Neural progenitor cell (in vitro differentiated cells): ENCODE measurements at places on chromosomes 4 and X. TPM values are rescaled to one million over a fixed set of nuclear protein-coding genes. Genes with fewer than 3 reads are reported as not detected.

GRCh38 chr4:87555773-87556619 lies 26.8 kb upstream of the SPARCL1 start:
- H3K27me3 ChIP-seq: no peaks in the 10 kb centered on the region
- H3K36me3 ChIP-seq: no peaks in the 10 kb centered on the region
- no peak overlapping the region for H3K27ac ChIP-seq
- DNase-seq: no peak
- peaks cover 6% of the 10 kb centered on the region for H3K4me1 ChIP-seq
- no peak overlapping the region for H3K4me3 ChIP-seq

DNA sequence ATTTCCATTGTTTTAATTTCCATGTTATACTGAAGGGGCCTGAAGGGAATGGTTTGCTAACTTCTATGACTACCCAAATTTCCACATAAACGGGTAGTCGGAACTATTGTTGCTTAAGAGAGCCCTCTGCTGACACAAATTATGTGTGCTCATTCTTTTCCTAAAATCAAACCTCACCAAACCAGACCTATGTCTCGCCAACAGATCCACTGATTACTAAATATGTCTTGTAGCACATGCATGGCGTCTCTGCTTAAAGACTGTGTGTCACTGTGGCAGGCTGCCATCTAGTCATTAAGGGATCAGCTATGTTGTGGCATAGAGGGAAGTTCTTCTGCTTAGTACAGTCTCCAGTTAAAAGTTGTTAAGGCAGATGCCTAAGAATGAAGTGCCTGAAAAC lies 25.1 kb downstream of the PIR start:
- H3K27ac ChIP-seq: no peak overlapping the region
- no peak overlapping the region for H3K4me3 ChIP-seq
- DNase-seq: peak; percentile 50
- H3K36me3 ChIP-seq: no peaks in the 10 kb centered on the region
- H3K4me1 ChIP-seq: peaks cover 4% of the 10 kb centered on the region
- no peaks in the 10 kb centered on the region for H3K27me3 ChIP-seq

GRCh38 chr4:173151496-173151895 lies 17.1 kb upstream of the GALNT7 start:
- H3K36me3 ChIP-seq: no peaks in the 10 kb centered on the region
- H3K4me1 ChIP-seq: no peaks in the 10 kb centered on the region
- no peak overlapping the region for H3K4me3 ChIP-seq

GRCh38 chr4:10003666-10004065 lies 17.6 kb downstream of the SLC2A9 start:
- DNase-seq: no peak
- no peak overlapping the region for H3K27ac ChIP-seq
- no peak overlapping the region for H3K4me3 ChIP-seq
- H3K36me3 ChIP-seq: no peaks in the 10 kb centered on the region
- no peaks in the 10 kb centered on the region for H3K4me1 ChIP-seq

DNA sequence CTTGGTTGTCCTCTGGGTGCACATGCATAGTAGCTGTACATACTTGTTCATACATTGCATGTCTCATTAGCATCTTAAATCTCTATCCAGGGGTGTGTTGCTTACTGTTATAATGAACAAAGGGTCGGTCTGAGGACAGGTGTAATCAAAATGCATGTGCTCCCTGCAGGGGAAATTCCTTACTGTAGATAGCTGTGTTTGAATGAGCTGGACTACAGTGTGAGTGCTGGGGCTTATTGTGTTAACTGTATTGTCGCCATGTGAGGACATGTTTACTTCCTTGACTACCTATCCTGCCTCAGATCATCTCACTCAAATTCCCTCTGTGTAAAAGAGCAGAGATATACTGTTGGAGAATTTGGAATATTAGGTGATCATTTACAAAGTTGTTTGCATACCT lies 98.7 kb downstream of the KLHL34 start:
- no peaks in the 10 kb centered on the region for H3K36me3 ChIP-seq
- H3K27ac ChIP-seq: no peak overlapping the region
- H3K4me3 ChIP-seq: no peak overlapping the region
- no peak for DNase-seq

GRCh38 chr4:110639207-110640090 lies 16.6 kb upstream of the PITX2 start:
- H3K27ac ChIP-seq: no peak overlapping the region
- H3K27me3 ChIP-seq: peaks cover 97% of the 10 kb centered on the region
- no peaks in the 10 kb centered on the region for H3K36me3 ChIP-seq
- DNase-seq: peak; percentile 83

- no peak for DNase-seq
- H3K27me3 ChIP-seq: no peaks in the 10 kb centered on the region
- peak overlapping the region; percentile 72 for H3K27ac ChIP-seq
- peaks cover 11% of the 10 kb centered on the region for H3K36me3 ChIP-seq
These were observed 72.0 kb upstream of the MTNR1A start for GRCh38 chr4:186627226-186627865.

DNA sequence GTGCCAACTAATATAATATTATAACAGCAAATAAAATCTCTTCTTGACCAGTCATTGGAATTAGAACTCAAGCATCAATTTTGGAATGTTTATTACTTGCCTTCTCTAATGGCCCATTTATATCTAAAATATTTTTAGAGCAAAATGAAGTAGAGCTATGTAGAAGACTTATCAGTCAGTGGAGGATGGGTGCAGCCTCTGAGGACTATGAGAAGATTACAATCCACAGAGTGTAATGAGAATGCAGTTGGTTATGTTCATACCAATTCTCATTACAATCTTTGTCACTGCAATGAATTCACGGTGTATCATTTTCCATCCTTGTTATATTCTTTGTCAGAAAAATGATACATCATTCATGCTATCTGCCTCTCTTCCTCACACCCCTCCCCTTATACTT lies 878.1 kb downstream of the CENPC start:
- H3K4me1 ChIP-seq: no peaks in the 10 kb centered on the region
- H3K36me3 ChIP-seq: no peaks in the 10 kb centered on the region
- DNase-seq: no peak
- no peak overlapping the region for H3K27ac ChIP-seq
- no peak overlapping the region for H3K4me3 ChIP-seq

GRCh38 chr4:125741825-125742452 lies 427.2 kb downstream of the FAT4 start:
- no peak for DNase-seq
- no peaks in the 10 kb centered on the region for H3K36me3 ChIP-seq
- H3K27me3 ChIP-seq: no peaks in the 10 kb centered on the region

- no peaks in the 10 kb centered on the region for H3K36me3 ChIP-seq
- DNase-seq: no peak
- H3K27ac ChIP-seq: no peak overlapping the region
These were observed 56.6 kb downstream of the ANAPC10 start for GRCh38 chr4:145041378-145041777.

GRCh38 chr4:151316645-151317044 lies 8.8 kb downstream of the SH3D19 start:
- H3K4me3 ChIP-seq: no peak overlapping the region
- H3K27ac ChIP-seq: no peak overlapping the region
- no peaks in the 10 kb centered on the region for H3K36me3 ChIP-seq
- DNase-seq: no peak
- peaks cover 12% of the 10 kb centered on the region for H3K4me1 ChIP-seq

DNA sequence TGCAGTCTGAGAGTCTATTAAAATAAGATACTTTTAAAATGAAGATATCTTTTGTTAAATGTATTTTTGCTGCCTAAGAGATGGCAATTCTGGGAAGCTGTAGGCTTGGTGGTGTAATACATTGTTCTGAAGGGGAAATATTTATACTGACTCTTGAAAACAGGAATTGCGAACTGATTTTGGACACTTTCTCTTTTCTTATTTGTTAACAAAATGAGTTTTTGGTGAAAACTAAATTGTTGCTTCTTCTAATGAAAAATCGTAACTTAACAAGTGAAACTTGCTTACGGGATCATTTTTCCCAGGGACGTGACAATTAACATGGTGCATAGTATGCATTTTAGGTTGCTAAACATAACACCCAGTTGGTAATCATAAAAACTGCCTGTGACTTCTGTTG lies 71.0 kb downstream of the RAPGEF2 start:
- H3K4me1 ChIP-seq: peaks cover 13% of the 10 kb centered on the region
- no peak overlapping the region for H3K4me3 ChIP-seq
- no peaks in the 10 kb centered on the region for H3K36me3 ChIP-seq
- no peak overlapping the region for H3K27ac ChIP-seq
- DNase-seq: no peak

Gene TCEAL9
- 72.0 and 108 TPM in 2 replicates for total RNA-seq

Gene SPANXD
- not detected in 2 replicates for total RNA-seq

Gene TCP11X2
- total RNA-seq: 0.88 and 1.1 TPM in 2 replicates

Gene SMC1A
- total RNA-seq: 80.4 and 82.2 TPM in 2 replicates
